Stimulated activated CD4-positive, alpha-beta T cell treated with anti-CD3 and anti-CD28 coated beads, Interleukin-4, amount 100 ng/mL, for 1 hour (primary cell): ENCODE measurements at places on chromosomes 3 and 15.

DNA sequence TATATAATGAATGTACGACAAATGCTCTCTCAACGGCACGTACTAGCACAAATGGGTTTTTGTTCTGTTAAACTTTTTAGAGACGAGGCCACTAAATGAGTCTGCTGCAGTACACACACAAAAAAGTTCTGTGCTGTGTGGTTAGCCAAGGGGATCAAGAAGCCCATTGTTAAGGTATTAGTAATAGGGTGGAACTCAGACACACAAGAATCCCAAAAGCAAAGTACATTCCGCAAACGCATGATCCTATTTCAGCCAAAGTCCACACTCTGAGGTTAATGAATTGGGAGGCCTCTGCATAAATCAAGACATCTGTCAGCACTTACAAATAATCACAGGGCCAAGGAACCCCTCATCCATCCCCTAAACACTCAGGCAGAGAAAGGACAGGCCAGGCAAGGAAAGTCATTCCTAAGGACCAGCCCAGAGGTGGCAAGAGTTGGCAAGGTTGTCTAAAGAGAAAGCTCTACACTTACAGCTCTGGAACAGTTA is 12.1 kb downstream of the OSBPL10 start:
- DNase-seq = no peak

- no peak for DNase-seq
Observed at GRCh38 chr3:129310111-129311011, 31.7 kb downstream of the HMCES start.

- DNase-seq = no peak
Observed at GRCh38 chr3:20250786-20251185, 64.8 kb upstream of the SGO1 start.

DNA sequence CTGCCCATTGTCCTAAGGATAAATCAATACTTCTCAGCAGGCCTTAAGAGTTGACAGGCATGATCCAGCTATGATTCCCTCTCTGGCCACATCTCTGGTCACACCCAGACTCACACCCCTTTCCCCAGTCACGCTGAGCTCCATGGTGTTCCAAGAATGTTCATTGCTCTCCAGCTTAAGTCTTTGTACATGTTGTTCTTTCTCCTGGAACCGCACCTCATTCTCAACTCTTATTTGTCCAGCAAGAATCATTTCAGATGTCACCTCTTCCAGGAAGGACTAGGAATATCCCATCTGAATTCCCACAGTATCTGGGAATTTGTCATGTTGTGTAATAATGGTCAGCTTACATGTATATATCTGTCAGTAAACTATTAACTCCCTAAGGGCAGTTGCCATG is 118.3 kb upstream of the GALNT15 start:
- DNase-seq = no peak

GRCh38 chr3:122793568-122794416 is at the start of gene HSPBAP1:
Gene HSPBAP1, minus strand, starts transcription at chr3:122793831. Its CDS starts 151 bp downstream, at chr3:122793680.
- DNase-seq = peak; percentile 90

- DNase-seq = no peak
Observed at GRCh38 chr3:123732447-123732846, 147.6 kb upstream of the HACD2 start.

- DNase-seq = no peak
Observed at GRCh38 chr3:15207836-15208504, 1.9 kb downstream of the CAPN7 start.

DNA sequence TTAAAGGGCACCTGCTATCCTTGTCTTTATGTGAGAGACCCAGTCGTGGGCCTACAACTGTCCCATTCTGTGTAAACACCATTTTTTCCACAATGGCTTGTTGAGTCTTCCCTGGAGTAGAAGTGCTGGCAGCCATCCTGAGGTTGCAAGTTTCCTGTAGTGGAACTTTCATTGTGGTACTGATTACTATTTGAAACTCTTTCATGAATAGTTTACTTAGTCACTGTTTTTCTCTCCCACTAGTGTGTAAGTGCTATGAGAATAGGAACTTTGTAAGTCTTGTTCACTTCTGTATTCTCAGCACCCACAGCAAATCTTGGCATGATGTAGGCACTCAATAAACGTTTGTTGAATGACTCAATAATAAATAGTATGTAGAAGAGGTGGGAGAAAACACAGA is 48.6 kb downstream of the RARB start:
- no peak for DNase-seq

GRCh38 chr15:41423979-41424659 is 7.2 kb downstream of the RTF1 start:
- DNase-seq = no peak

DNA sequence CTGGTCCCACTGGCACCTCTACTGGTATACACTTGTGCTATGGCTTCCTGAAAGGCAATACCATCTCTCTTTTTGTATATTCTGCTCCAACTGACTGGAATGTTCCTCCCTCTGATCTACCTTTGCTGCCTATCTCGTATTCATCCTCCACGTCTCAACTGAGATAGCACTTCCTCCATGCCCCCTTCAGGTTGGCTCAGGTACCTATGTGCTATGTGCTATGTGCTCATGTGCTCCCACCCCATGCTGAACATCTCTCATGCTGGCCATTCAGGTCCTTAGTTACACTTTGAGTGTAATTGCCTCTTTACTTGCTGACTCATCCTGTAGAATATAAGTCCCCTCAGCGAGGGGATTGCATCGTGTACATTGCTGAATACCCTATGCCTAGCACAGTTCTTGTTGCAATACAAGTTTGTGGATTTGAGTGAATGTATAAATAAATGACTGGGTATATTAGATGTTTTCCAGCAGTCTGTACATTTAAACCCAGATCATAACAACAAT is 156.9 kb downstream of the SOX2 start:
- no peak for DNase-seq

DNA sequence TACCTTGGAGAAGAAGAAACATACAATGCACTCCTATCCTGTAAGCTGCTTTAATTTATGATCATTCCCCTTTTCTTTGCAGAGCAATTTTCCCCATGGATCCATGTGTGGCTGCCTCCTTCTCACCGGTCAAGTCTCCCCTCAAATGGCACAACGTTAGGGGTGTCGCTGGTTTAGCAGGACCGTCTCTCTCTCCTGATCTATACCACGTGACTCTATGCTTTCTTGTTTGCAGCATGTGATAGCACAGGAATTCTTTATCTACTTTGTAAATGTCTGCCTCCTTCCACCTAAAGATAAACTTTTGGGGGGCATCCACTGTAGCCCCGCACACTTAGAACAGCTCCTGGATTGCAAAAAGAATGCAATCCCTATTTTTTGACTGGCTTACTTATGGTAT is 506.0 kb downstream of the MAGI1 start:
- no peak for DNase-seq

- no peak for DNase-seq
Observed at GRCh38 chr3:186949281-186949982, 19.1 kb downstream of the ST6GAL1 start.

DNA sequence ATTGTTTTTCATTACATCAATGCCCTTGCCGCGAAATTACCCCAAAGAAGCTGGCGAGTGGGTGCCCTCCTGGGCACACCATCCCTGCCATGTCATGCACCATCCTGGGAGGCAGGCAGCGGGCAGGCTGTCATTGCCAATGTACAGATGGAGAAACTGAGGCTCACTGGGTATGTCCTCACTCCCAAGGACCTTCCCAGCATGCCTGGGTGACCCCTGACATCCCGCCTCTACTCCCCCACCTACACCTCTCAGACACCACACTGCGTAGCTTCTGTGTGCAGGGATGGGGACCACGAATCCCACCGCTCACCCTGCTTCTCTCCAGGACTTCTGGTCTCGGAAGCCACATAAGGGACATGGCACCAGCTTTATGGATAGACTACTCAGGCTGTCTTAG is 41.0 kb upstream of the SLC41A3 start:
- DNase-seq = no peak

- DNase-seq = no peak
Observed at GRCh38 chr3:24161841-24162240, 216.8 kb downstream of the NR1D2 start.

- DNase-seq = no peak
Observed at GRCh38 chr15:52857471-52857870, 67.3 kb upstream of the ONECUT1 start.

DNA sequence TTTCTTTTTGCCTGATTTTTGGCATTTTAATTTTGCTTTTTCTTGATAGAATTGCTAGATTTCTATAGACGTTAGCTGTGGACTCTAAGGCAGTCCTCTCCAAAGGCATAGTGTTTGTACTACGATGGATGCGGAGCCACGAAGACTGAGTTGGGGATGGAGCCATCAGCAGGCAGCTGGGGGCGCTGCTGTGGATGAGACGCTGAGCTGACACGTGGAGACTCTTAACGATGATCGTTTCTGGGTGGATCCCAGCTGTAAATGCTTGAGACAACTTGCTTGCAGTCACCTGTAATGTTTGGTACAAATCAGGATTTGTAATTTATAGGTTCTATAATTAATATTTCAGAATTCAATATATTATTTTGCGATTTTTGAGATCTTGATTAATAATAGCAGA is 13.3 kb upstream of the PPP1R2 start:
- DNase-seq = peak; percentile 40

- DNase-seq = peak; percentile 29
Observed at GRCh38 chr3:47578691-47579632, at the start of gene CSPG5. Gene CSPG5, minus strand, starts transcription at chr3:47578865. Its CDS starts 172 bp downstream, at chr3:47578693.

- no peak for DNase-seq
Observed at GRCh38 chr3:47374587-47374986, 6.2 kb upstream of the PTPN23 start.
